ENCODE measurements at places on chromosomes 12 and 14.

DNA sequence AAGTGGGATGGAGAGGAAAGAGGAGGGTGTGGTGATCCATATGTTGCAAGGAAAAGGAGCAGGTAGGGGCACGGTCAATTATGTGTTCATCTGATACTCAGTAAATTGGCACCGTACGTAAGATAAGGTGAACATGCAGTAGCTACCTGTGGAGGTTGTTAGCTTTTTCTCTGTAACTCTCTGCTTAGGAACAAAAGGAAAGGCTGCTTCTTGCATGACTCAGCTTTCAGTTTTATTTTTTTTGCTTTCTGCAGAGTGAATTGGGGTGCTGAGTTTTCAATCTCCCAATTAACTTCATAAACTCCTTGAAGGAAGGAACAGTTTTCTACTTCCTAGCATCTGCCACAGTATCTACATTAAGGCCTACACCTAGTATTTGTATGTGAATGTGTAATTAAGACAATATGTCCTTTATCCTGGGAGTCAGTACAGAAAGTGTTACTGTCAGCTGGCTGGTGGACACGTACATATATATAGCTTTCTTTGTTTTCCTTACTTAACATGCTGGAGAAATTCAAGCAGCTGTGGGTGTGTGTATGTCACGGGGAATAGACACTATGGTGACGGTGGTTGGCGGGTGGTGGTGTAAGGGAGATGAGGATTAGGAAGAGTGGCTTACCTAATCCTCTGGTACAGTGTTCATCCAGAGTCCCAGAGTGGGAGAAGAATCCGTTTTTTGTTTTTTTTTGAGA, 40.1 kb upstream of the WNK1 start:
- no peak for DNase-seq

DNA sequence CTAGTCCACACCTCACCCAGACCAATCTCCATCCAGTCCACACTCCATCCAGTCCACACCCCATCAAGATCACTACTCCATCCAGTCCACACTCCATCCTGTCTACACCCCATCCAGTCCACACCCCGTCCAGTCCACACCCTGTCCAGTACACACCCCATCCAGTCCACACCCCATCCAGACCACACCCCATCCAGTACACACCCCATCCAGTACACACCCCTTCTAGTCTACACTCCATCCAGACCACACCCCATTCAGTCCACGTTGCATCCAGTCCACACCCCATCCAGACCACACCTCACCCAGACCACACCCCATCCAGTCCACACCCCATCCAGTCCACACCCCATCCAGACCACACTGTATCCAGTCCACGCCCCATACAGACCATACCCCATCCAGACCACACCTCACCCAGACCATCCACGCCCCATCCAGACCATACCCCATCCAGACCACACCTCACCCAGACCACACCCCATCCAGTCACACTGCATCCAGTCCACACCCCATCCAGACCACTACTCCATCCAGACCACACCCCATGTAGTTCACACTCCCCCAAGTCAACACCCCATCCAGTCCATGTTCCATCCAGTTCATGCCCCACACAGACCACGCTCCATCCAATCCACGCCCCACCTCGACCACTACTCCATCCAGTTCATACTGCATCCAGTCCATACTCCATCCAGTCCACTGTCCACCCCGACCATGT, 116.6 kb upstream of the RTL1 start:
- no peak for DNase-seq

DNA sequence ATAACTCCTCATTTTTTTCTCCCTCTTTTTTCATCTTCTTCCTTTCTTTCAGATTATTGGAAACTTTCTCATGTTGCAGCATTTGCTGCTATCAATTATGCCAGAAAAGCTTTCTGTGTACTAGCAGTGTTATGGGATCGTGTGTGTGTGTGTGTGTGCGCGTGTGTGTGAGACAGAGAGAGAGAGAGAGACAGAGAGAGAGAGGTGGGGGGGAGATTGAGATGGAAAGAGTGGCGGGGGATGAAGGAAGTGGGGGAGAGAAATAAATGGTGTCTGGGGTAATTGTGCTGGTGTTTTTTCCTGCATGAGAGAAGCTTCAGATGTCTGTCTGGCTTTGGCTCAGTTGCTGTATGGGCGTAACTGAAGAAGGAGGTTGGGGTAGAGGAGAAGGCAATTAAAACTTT, 268.9 kb downstream of the RAD51B start:
- DNase-seq, result no peak

DNA sequence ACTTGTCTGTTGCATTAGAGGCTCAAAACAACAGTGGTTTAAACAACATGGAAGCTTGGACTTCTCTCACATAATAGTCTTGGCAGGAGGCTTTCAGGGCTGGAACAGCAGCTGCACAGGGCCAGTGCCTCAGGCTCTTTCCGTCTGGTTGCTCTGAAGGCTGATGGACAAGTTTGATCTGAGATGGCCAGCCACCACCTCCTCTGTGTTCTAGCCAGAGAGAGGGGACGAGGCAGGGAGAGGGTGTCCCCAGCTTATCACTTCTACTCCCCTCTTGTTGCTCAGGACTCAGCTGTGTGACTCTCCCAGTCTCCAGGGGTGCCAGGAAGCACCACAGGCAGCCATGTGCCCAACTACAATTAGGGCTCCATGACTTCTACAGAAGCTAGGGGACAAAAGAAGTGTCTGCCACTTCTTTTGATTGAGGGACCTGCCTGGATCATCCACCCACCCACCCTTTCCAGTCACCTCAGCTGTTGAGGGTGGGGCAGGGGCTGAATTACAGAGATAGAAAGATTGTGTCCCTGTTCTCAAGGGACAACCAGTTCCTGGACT, 46.6 kb downstream of the SMIM41 start:
- DNase-seq, result no peak

DNA sequence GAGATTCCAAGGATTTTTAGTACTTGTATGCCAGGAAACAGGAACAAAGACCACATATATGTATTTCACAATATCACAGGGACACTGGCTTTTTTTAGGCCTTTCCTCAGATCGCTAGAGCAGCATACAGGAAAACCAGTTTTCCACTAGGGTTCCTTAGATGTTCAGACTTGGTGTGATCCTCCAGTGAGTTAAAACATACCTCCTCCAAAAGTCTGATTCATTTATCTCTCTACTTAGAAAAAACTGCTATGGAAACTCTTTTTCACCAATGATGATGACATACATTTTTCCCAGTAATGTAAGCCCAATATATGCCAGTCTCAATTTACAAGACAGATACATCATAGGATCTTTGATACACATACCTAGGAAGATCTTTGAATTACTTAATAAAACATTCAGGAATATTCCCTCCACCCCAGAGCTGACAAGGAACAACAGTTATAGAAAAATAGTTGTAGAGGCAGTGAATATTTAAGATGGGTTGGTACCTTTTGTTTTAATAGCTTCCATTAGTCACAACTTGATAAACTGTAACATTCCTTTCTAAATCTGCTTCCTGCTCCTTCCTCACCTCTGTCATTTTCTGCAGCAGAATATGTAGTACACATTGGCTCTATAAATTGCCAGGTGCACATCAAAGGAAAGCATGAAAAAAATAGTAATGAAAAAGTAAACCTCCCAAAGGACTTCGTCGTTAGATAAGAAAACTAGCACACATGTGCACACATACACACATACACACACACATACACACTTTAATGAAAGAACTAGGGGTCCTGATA, 27.5 kb downstream of the BCAT1 start:
- no peak for DNase-seq

- no peak for DNase-seq
Observed at GRCh38 chr12:11797317-11797913, 147.9 kb downstream of the ETV6 start.

GRCh38 chr12:107374161-107374840, 281.0 kb upstream of the CRY1 start:
- DNase-seq, result no peak

DNA sequence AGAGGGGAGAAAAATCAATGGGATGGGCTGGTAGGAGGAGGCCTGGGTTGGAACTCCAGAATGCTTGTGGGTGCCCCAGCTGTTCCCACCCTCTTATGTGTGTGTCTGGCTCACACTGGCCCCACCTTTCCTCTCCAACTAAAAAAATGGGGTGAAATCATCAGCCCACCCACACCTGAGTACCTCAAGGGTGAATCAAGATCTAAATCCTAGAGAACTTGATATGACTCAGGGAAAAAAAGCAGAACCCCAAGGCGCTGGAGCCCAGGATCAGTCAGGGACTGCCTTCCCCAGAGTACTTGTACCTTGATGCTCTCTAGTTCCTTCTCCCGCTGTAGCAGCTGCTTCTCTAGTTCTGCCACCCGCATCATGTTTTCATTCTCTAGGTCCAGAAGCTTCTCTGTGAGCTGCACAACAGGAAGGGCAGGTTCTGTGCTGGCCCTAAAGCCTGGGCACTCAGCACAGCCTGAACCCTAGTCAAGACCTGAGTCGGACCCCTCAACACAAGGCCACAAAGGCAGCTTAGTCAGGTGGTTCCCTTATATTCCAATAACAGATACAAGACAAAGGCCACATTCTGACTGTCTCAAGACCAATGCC, 29.7 kb downstream of the PRPF40B start:
- no peak for DNase-seq

- DNase-seq, result no peak
Observed at GRCh38 chr14:99263564-99264330, 8.2 kb downstream of the BCL11B start.

GRCh38 chr12:120998435-120998834, 17.9 kb downstream of the C12orf43 start:
- no peak for DNase-seq

GRCh38 chr12:1799051-1799881, 21.1 kb upstream of the LRTM2 start:
- no peak for DNase-seq

All from NCI-H1436 treated with DMSO at 0.1 percent for 48 hours (cell line).